ENCODE measurements at places on chromosomes 6 and 20.

DNA sequence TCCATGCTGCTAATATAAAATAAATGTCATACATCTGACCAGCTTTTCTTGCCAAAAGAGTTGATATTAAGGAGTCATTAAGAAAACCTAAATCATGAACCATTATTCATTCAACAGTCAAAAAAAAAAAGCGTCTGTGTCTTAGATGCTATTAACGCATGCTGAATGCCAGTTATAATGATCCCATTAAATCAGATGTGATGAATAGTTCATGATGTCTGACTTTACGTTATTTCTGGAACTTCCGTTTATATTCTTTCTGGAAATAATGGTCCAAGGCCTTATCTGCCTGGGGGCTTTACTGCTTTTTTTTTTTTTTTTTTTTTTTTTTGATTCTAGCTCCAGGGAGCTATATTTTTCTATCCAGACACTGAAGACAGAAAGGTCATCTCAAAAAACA lies 877.1 kb downstream of the HACE1 start:
- no peak for DNase-seq

DNA sequence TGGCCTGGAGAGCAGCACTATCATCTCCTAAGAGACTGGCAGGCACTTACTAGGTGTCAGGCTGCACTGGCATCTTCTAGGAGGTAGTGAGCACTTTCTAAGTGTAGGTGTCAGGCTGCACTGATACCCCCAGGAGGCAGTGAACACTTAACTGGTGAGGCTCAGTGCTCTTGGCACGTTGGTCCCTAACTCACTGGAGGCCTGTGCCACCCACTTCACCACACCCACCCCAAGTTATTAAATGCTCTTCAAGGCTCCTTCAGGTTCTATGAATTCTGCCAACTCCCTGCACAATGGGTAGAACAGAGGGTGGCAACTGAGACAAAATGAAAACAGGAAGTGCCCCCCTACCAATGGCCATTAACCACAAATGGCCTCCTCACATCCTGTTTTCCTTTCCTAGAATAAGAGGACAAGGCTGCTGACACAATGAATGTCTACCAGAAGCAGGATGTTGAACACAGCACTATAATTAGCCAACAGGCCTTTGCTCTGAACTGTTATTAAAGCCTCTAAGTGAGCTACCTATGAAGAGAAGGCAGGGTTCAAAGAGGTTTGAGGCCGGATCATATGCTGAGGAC lies 29.4 kb downstream of the NCOA5 start:
- no peak for DNase-seq

- no peak for DNase-seq
Measured at GRCh38 chr20:57835074-57835452, 125.2 kb upstream of the PMEPA1 start.

DNA sequence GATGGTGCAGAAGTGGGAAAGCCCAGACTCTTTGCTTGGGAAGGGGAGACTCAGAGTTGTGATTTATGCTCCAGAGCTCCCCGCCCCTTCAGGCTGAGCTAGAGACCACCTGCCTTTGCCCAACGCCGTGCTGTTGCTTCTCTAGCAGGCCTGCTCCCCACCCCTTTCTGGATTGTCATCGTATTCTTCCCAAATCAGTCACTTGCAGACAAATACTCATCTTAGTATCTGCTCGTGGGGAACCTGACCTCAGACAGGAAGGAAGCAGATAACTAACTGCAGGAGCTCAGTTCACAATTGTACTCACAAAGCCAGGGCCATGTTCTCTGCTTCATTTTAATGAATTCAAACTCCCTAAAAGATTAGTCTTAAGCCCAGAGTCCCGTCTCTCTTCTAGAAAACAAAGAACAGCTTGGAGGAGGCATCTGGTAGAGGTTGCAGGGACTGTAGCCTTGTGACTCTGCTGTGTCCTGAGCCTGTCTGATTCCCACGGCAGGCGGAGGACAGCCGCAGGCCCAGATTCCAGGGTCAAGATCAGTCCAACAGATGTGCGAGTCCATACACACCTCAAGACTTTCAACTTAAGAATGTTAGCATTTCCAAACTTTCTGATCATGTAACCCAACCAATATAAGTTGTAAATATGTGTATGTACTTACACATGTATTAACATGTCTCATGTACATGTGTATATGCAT lies 57.2 kb upstream of the GGTLC1 start:
- DNase-seq = no peak

- no peak for DNase-seq
Measured at GRCh38 chr6:122116119-122116834, 283.2 kb upstream of the HSF2 start.

DNA sequence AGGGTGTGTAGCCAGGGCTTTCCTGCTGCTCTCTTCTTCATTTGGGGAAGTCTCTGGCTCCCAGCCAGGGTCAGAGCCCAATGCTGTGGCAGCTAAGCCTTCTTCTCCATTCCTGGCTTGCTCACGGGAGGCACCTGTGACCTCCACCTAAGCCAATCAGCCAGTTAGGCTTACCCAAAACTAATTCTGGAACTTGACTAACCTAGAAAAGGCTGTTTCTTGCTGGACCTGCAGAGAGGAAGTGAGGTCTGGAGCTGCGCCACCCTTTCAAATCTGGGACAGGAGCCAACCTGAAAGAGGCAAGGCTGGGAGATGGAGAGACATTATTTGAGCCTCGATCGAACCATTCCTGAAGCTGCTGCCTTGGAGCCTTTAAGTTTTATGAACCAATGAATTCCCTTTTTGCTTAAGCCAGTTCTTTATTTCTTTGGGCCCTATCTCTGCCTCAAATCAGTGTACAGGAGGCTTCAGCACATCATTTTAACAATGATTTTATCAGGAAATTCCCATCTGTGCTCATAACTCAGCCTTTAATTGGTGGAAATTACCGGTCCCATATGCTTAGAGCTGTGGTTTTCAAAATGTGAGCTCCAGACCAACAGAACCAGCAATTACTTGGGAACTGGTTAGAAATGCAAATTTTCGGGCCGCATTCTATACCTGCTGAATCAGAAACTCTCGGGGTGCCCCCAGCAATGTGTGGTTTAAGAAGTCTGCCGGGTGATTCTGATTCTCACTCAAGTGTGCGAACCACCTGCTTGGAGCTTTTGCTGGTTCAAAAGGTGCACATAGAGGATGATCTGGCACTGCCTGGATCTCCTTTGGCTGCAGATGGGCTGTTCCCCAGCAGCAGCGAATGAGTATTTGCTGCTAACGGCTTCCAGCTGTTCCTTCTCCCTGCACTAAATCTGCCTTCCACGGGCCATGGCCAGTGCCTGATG lies 97.4 kb upstream of the RNF24 start:
- no peak for DNase-seq

GRCh38 chr6:121480099-121480713 lies 44.8 kb downstream of the GJA1 start:
- peak; percentile 36 for DNase-seq

DNA sequence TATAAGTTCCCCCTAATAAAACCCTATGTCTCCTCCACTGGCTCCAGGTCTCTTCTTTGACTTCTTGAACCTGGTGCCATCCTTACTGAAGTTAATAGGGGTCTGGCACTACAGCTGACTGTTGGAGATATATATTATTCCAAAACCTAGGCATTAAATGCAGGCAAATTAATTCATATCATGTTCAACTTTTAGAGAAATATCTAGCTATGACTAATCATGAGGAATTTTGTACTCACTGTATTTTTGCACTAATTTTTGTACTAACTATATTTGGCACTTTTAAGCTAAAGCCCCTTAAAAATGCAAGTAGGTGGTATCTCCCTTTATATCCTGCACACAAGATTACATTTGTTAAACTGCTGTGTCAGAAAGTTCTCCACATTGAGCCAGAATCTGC lies 10.9 kb downstream of the DPPA5 start:
- DNase-seq = no peak

DNA sequence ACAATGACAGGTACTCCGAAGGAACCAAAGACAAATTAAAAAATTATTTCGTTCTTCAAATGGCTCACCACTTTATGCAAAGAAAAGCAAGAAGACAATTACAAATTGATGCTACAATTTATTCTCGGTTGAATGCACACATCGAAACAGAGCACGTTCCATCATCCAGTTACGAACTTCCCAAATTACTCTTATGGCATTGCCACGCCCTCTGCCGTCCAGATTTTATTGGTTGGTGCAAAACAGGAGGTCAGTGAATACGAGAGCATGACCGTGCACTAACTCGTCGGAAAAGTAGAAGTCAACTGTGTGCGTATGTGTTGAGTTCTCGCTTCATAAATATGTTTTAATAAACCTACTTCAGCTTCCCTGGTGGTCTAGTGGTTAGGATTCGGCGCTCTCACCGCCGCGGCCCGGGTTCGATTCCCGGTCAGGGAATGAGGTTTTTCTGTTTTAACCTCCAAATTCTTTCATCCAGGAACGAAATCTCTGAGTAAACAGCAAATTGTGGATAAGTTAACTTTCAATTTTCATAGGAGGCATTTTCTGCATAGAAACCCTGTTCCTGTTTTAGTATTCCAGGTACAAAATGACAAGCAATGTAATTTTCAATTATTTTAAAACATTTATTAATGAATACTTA lies 23.2 kb downstream of the ZNF311 start:
- DNase-seq = peak; percentile 91

- DNase-seq = no peak
Measured at GRCh38 chr6:106025655-106026054, 60.5 kb upstream of the PRDM1 start.

GRCh38 chr20:61874421-61875068 lies 191.1 kb downstream of the TAF4 start:
- DNase-seq = peak; percentile 32

GRCh38 chr20:40499391-40499790 lies 189.6 kb downstream of the MAFB start:
- no peak for DNase-seq

- DNase-seq = peak; percentile 74
Measured at GRCh38 chr6:33344701-33345697, 27.5 kb upstream of the ZBTB22 start.

GRCh38 chr6:18439581-18439980 lies 52.4 kb downstream of the RNF144B start:
- DNase-seq = no peak

GRCh38 chr20:44566018-44566417 lies 16.4 kb upstream of the PKIG start:
- DNase-seq = no peak

- DNase-seq = no peak
Measured at GRCh38 chr20:34165018-34165619, 53.1 kb upstream of the EIF2S2 start.

DNA sequence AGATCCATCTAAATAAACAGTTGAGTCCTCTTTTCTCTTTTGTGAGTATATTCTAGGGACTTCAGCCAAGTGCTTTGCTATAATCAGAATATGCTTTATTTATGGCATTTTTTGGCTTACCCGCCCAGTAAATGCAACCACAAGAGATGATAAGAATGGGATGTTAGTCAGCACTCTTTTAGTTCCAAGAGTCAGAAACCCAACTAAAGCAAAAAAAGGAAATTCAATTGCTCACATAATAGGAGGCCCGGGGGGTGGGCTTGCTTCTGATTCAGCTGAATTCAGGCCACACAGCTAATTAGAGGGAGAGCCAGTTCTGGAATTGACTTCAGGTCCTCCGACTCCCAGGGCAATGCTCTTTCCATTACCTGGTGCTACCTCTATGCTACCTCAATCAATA lies 250.6 kb downstream of the FARS2 start:
- DNase-seq = no peak

DNA sequence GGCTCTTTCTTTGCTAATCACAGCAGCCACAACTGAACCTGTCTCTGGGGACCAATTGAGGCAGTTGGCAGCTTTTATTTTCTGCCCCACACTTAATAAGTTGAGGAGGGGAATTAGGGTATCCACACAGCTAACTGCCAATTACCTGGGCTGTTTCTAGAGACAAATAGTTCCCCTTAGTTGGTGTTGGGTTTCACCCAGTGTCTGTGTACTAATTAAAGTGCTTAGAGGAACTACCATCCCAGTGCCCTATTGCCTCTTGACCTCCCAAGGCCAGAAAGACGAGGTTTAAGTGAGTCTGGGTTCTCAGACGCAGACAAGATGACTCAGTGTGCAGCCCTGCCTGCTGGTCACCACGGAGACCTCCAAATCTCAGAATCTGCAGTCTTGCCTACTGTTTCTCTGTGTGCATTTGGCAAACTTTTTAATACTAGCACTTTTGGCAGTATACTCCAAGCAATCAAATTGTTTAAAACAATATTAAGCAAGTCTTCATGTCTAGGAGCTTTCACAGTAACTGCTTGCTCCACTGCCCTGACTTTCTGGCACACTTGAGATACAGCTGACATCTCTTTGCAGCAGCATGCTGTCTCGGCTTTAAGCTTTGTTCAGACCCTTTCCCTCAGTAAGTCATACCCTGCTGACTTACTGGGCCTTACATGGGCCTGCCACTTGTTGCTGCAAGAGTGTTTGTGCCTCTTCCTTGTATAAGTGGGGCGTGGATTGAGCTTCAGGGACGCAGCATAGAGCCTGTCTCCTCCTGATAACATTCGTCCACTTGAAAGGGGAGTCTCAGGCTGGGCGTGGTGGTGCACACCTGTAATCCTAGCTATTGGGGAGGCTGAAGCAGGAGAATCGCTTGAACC lies 31.9 kb downstream of the STK35 start:
- no peak for DNase-seq

DNA sequence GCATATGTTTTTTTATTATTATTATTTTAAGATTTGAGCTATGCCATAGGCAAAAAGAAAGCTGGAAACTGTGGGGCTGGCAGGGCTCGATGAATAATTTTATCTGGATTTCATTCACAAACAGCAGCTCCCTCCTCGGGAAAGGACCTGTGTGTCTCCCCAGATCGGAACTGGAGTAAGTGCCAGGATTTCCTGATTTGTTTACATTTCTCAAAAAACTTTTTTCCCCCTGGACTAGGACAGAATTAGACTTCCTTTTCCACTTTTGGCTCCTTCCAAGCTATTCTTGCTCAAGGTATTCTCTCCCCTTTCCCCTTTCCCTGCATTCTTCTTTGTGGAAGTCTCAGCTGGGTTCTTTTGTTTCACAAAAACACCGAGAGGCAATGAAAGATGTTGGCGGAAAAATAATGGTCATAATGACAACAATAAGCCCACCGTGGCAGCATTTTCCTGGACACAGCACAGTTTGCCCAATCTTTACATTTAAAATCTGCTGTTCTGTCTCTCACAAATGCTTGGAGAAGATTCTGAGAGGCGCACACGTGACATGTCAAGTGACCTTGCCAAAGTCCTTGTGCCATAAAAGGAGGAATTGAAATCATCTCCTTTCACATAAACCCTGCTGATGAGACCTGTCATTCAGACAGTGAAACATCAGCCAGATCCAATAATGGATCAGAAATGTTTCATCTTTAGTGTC lies 85.8 kb upstream of the PREP start:
- DNase-seq = no peak

GRCh38 chr6:4319981-4320683 lies 184.8 kb upstream of the ECI2 start:
- no peak for DNase-seq

DNA sequence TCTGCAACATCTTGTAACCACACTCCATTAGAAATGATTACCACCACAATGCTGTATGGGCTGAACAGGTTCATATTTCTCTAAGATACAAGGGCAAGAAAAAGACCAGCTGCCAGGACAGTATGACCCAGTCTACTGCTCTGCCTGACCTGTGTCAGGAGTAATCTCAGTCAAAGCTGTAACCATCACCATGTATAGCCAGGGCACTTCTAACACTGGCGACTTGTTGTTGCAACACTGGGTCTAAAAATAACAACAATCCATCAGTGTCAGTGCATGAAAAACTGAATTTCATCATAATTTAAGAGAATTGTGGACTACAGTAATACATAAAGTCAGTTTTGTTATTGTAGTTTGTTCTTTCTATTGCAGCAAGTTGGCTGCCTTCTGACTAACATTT lies 738.6 kb upstream of the ADGRB3 start:
- DNase-seq = no peak

- DNase-seq = no peak
Measured at GRCh38 chr20:36116807-36117441, 37.6 kb upstream of the EPB41L1 start.

GRCh38 chr6:124982669-124983068 lies 20.4 kb downstream of the RNF217 start:
- no peak for DNase-seq

Measured in HCT116 (cell line).